Left colon (tissue), 2 donors: ENCODE measurements at places on chromosomes 1 and 21. TPM values are rescaled to one million over a fixed set of nuclear protein-coding genes. Genes with fewer than 3 reads are reported as not detected.

Gene NBPF20
- total RNA-seq, result 2.1 TPM

DNA sequence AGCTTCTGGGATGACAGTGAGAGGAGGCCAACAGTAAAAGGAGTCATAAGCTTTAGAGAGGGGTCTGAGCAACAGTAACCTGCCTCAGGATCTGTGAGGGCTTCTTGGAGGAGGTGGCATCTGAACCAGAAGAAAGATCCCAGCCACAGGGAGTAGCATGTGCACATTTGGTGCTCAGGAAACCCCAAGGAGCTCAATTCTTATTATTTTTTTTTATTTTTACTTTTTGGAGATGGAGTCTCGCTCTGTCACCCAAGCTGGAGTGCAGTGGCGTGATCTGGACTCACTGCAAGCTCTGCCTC lies 4.7 kb downstream of the THEMIS2 start:
- DNase-seq, result no peak

DNA sequence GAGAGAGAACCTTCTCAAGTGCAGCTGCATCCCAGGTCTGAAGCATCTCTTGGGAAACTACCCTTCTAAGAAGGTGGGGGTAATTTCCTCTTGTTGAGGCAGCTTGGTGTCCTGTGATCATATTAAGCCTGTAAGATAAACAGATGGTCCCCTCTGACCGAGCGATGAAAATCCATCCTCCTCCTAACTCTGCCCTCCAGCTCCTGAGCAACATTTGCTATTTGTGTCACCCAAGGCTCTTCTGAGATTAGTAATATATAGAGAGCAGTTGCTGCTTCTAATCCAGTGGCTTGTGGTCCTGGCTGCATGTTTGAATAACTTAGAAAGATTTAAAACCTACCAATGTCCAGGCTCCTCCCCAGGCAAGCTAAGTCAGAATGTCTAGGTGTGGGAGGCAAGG lies 123.7 kb downstream of the DISC1 start:
- no peak for DNase-seq

DNA sequence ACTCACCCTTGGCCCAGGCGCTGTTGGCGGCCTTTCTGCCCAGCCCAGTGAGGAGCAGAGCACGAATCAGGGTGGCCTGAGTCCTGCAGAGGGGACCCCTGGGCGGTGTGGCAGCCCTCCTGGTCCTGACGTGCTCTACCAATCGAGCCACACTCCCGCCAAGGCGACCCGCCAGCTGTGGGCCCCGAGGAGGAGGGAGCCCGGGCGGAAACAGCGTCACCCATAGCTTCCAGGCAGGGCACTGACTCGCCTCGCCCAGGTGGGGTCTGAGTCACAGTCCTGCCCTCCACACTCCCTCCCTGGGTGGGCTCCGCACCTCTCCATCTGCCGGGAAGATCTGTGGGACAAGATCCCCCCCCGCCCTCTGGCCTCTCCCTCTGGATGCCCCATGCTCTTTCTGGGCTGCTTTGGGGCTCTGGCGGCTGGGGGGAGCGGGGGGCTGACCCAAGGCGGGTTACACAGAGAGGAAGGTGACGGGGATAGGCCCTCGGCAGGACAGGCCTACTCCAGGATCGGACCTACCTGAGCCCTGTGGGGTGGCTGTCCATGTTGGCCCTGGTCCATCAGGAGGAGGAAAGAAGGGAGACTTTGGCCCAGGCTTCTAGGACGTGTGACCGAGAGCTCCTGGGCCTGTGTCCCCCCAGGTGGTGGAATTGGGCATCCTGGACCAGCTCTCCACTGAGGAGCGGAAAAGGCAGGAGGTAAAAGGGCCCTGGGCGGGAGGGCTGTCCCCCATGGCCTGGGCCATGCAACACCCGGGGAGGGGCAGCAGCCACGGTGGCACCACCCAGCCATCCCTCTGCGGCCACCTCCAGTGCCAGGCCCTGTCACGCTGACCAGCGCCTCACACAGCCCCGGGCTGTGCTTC lies 14.0 kb downstream of the ARHGEF16 start:
- peak; percentile 23 for DNase-seq

Gene PCBP3
- total RNA-seq, result 2.5 TPM

DNA sequence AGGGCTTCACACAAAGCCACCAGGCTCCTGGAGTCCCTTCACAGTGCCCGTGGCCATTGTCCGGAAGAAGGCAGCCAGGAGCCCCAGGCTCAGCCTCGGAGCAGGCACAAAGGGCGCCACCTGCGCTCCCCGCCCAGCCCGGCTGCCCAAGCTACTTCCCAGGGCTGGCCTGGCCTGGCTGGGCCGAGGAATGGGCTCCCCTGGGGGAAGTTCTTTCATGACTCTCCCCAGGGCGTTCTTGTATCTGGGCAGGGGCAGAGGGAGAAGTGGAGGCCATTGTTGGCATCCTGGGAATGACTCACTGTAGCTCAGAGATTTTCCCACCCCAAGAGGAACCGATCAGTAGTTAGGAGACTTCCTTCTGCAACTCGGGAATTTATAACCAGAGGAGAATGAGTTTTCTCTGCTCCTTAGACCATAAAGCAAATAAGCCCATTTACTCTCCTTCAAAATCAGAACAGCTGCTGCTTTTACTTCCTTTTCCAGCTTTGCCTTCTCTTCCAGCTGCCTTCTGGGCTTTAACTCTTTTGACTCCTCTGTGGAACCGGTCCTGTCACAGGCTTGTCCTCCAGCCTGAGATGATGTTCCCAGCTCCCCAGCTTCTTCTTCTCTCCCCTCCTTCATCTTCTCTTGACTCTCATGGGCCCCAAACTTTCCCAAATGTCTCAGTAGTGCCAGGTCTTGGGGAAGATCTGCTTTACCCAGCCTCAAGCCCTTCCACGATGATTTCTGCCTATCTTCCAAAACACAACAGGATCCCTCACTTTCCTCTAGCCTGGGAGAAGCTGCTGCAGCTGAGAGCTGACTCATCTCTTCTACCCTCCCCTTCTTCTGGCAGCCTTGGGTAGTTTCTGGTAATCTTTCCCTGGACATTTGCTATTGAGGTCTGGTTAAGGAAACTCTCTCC lies 118.7 kb upstream of the CD34 start:
- DNase-seq, result peak; percentile 34

GRCh38 chr1:19411612-19412011 lies 73.7 kb downstream of the CAPZB start:
- DNase-seq, result no peak

Gene TTLL10
- 3.0 TPM for total RNA-seq

- no peak for DNase-seq
These were observed 5.9 kb upstream of the OLIG1 start for GRCh38 chr21:33063907-33064622.

- DNase-seq, result no peak
These were observed 13.9 kb upstream of the CENPF start for GRCh38 chr1:214588963-214589597.

DNA sequence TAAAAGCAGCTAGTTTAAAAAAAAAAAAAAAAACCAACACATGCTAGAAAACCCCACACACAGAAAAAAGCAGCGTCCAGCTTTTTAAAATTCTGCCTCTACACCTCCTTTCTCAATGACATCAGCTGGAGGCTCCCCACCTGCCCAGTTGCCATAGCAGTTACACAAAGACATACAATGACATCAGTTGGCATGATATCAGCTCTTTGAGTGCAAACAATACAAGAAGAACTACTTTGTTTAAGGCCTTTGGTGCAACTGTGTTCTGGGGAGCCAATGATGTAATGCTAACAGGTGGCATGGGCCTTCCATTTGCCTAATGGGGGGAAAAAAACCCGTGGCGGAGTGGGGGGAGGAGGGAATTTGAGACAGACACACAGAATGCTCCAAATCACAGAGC lies 32.9 kb downstream of the DUSP10 start:
- peak; percentile 44 for DNase-seq

DNA sequence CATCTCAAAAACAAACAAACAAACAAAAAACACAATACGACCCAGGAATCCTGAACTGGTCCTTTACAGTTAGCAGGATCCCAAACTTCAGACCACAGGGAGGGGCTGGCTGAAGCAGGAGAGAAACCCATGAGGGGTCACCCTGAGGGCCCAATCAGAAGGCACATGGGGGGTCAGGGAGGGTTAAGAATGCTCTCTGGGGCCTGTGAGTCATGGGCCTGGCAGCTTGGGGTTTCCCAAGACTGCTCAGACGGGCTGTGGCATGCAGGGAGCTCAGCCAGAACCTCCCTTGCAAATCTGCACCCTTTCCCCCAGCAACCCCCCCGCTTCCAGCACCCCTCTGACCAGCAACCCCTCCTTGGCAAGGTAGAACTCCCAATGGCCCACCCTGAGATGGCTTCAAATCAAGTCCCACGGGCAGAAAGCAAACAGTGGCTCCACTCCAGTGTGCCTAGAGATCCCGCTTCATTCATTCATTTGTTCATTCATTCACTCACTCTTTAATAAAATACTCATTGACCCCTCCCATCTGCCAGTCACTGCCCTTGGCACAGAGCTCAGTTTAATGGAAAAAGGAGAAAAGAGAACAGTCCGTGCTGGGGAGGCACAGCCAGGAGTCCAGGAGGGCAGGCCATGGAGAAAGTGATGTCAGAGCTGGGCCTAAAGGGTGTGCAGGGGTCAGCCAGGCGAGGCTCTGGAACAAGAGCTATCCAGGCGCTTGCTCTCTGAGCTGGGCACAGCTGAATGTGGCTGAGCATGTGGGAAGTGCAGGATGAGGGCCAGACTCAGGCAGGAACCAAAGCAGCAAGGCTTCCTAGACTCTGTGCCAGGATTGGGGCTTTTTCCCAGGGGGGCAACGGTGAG lies 8.2 kb downstream of the UQCRHL start:
- peak; percentile 66 for DNase-seq

Gene CYP4A22
- total RNA-seq, result not detected

DNA sequence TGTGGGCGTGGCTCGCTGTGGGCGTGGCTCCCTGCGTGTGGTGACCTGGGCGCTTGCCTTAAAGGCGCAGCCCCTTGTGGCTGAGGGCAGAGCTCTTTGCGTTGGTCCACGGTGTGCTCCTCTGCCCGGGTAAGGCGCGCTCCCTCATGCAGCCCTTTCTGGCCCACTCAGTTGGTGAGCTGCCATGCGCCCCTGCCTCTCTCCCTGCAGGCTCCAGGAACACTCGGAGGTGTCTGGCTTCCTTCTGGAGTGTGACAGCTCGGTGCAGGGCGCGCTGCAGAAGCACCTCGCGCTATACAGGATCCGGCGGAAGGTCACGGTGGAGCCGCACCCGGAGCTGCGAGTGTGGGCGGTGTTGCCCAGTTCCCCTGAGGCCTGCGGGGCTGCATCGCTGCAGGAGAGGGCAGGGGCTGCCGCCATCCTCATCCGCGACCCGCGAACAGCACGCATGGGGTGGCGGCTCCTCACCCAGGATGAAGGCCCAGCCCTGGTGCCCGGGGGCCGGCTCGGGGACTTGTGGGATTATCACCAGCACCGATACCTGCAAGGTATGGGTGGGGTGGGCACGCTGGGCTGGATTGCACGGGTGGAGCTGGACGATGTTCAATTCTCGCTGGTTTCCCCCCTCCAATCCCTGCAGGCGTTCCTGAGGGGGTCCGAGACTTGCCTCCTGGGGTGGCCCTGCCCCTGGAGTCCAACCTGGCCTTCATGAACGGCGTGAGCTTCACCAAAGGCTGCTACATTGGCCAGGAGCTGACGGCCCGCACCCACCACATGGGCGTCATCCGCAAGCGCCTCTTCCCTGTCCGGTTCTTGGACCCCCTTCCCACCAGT lies 9.1 kb downstream of the IBA57 start:
- DNase-seq, result peak; percentile 40

DNA sequence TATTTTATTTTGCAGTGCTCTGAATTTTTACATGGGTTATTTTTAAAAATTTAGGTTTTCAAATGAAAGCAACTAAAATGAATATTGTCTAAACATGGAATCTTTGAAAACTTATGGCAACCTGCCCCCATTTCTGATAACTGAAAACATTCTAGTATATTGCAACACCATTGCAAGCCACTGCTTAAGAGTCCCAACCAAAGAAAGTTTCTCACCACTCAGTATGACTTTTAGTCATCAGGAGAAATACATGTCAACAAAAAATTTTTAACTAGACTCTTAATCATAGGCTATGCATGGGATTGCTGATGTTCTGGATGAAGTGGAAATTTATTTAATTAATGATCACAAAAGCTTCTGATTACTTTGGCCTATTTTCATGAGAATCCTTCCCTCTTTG lies 112.1 kb downstream of the TNFSF18 start:
- DNase-seq, result no peak

Gene OPTC
- total RNA-seq, result not detected

Gene MTOR
- 40.1 TPM for total RNA-seq

Gene FALEC
- total RNA-seq, result not detected

GRCh38 chr1:152479792-152480595 lies 30.6 kb upstream of the LCE5A start:
- DNase-seq, result peak; percentile 37

GRCh38 chr1:221832617-221833016 lies 90.7 kb upstream of the DUSP10 start:
- DNase-seq, result no peak

Gene NEXN
- total RNA-seq, result 8.4 TPM

GRCh38 chr1:65289449-65289848 lies 19.9 kb upstream of the DNAJC6 start:
- DNase-seq, result no peak

DNA sequence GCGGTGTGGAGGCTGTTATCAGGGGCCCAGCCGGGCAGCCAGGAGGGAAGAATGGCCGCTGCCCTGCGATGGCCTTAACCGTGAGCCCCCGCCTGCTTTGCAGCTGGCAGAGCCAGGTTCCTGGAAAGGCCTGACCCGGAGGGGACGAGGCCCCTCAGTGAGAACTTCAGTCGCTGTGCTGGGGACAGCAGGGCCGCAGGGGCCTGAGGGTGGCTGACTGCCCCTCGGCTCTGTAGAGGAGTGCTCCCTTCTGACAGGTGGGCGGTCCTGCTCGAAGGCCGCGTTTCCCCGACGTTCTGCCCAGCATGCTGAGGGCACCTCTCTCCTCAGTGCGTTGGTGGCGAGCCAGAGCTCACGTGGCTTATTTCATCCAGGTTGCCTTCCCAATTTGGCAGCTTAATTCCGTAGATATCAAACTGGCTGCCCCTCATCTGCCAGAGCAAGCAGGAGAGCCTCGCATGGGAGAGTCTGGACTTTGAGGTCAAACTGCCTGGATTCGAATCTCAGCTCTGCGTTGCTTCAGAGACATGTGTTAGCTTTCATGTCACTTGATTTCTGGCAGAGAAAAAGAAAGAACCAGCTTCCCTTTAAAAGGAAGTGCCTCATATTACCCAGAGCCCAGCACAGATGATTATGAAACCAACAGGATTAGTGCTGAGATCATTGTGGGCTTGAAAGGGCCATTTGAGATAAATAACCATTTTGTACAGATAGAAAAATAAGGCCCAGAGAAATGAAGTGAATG lies 239.8 kb downstream of the SDCCAG8 start:
- no peak for DNase-seq

- DNase-seq, result no peak
These were observed 23.7 kb downstream of the UCK2 start for GRCh38 chr1:165851034-165851658.

Gene PKP1
- 0.18 TPM for total RNA-seq
